ENCODE measurements at places on chromosomes 16 and 17. TPM values are rescaled to one million over a fixed set of nuclear protein-coding genes. Genes with fewer than 3 reads are reported as not detected.
A peak's percentile ranks its signal among the peaks of the same experiment; 100 is the strongest.

NTN1 gene
- 0.03 TPM for total RNA-seq

GRCh38 chr17:79935197-79935885 lies 96.1 kb upstream of the CBX4 start:
- DNase-seq, result no peak

SHCBP1 gene
- total RNA-seq, result 15.5 TPM

GPRC5C gene
- 149 TPM for total RNA-seq

DNA sequence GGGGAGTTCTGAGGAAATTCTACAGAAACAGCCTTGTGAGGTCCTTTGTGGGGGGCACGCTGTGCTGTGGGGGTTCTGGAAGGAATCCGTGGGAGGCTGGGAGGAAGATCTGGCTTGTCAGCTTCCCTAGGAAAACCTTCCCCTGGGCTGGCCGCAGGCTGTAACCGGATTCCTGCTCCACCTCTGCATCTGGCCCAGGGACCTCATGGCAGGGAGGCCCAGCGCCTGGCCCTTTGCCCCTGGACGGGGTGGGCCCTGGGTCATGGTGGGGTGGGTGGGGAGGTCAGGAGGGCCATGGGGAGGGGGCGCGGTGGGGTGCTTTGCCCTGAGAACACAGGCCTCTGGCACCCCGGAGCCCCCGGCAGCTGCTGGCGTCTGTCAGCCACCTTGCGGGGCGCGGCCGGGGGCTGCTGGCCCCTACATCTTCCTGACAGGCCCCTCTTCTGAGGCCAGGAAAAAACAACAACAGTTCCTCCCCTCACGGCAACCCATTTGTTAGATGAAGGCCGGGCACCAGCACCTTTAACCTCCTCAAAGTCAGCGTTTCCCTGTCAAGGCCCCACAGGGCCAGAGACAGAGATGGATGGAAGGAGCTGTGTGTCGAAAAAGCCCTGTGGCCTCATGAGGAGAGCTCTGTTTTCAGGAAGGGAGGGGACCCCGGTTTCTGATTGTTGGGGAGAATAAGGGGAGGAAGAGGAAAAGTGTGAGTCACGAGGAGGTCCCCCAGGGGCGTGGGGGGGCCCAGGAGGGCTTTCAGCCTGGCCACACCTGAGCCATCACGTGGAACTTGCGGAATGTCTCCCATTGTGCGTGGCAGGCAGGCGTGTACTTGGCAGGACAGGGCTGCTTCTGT lies 3.6 kb upstream of the MEOX1 start:
- DNase-seq, result no peak

DNA sequence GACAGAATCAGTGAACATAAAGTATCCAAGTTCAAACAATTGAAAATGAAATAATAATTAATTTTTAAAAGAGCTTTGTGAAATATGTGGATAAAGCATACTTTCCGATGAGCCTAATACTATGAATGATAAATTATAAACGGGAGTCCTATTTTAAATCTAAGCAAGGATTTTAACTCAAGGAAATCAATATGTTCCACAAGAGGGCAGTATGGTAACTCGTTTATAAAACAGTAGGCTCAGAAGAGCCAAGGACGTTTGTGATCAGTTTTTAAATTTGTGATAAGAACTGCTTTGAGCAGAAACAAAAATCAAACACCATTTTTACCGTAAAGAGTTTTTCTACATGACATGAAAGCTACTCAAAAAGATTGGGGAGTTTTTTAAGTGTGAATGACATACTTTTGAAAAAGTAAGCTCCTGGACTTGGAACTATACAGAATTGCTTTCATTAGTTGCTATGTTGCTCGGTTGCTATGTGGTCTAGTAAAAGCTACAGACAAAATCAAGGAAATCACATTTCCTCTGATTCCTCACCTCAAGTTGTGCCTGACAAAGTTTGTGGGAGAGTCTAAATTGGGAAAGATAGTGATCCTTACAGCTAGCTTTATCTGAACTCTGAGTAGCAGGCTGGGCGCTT lies 11.8 kb upstream of the TEKT1 start:
- peak; percentile 53 for DNase-seq

DHX40 gene
- 18.5 TPM for total RNA-seq

GRCh38 chr17:19706791-19707727 lies 9.3 kb downstream of the SLC47A2 start:
- no peak for DNase-seq

GFAP gene
- 0.46 TPM for total RNA-seq

DNA sequence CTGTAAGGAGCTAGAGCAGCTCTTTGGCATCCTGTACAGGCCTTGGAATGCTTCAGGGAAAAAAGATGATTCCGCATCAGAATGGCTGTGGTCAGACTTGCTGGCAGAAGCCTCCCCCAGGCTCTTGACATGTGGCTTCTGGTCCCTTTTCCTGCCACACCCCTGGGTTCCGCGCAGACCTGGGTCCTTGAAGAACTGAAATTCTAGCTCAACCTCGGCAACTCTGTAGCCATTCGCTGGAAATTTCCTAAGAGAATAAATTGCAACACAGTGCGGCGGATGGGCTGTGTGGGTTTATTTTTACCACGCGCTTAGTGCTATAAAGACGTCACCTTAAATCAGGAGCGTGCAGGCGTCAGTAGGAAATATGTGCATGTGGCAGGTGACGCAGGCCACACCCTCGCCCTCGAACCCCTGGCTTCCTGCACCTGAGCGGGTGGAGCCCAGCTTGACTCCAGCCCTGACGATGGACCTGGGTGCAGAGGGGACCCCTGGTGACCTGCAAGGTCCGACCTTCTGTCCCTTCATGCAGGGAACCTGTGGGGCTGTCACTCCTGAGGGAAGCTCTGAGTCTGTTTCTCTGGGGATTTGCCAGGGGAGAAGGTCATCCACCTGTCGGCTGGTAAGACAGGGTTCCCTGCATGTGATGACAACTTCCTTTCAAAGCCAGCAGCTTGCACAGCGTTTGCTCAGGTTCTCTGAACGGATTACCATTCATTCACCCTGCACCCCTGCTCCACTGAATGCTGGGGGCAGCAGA lies 46.3 kb downstream of the METRNL start:
- no peak for DNase-seq

ACSM3 gene
- total RNA-seq, result 19.2 TPM

KRTAP4-9 gene
- not detected for total RNA-seq

DNA sequence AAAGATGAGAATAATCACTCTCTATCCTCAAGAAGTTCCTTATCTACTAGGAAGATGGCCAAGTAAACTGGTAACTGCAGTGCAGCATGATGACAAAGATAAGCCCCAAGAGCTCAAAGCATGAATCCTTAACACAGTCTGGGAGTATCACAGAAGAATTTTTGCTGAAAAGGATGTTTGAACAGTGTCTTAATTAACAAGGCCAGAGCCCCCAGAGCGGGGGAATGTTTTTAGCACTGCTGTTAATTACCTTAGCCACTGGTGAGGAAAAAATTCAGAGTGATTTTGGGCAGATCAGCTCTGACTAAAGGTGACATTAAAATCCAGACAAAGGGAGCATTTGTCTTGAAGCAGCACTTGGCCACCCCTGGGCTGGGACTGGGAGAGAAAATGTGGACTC lies 30.1 kb downstream of the ADAMTS18 start:
- no peak for DNase-seq

DNA sequence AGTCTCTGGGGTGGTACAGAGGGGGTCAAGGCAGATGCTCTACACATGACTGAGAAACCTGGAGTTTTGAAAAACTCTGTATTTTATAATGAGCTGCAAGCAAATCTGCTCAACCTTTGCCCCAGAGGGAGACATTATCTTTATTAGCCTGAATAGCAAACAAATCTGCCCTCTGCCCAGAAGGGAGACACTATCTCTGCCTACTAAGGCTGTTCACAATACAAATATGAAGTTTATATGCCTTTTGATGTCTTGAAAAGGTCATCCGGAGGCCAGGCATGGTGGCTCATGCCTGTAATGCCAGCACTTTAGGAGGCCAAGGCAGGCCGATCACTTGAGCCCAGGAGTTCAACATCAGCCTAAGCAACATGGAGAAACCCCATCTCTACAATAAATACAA lies 11.0 kb upstream of the XYLT1 start:
- peak; percentile 45 for DNase-seq

DNA sequence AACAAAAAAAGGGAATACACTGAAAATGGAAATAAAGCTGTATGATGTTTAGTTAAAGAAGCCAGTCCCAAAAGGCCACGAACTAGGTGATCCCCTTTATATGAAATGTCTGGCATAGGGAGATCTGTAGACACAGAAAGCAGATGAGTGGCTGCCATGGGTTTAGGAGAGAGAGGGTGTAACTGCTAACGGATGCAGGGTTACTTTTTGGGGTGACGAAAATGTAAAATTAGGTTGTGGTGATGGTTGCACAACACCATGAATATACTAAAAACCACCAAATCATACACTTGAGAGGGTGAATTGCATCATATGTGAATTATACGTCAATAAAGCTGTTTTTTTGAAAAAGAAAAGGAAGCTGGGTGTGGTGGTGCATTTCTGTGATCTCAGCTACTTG lies 99.6 kb downstream of the ADCY9 start:
- DNase-seq, result no peak

PABPN1L gene
- not detected for total RNA-seq

CCL3 gene
- not detected for total RNA-seq

GRCh38 chr17:21164216-21164615 lies 37.5 kb downstream of the DHRS7B start:
- no peak for DNase-seq

TAC4 gene
- not detected for total RNA-seq

DNA sequence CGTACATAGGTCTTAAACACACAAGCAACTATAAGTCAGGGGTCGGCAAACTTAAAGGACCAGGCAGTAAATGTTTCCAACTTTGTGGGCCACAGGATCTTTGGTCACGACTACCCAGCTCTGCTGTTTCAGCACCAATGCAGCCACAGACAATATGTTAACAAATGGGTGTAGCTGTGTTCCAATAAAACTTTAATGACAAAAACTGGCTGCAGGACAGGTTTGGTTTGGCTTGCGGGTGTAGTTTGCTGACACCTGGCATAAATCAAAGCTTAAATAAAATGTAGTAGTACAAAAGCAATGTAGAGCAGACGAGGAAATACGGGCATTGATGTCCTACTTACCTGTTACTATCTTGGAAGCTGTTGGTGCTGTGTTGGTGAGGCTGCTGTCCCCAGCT lies 84.7 kb downstream of the SLC5A11 start:
- peak; percentile 32 for DNase-seq

PYCARD gene
- 118 TPM for total RNA-seq

DNA sequence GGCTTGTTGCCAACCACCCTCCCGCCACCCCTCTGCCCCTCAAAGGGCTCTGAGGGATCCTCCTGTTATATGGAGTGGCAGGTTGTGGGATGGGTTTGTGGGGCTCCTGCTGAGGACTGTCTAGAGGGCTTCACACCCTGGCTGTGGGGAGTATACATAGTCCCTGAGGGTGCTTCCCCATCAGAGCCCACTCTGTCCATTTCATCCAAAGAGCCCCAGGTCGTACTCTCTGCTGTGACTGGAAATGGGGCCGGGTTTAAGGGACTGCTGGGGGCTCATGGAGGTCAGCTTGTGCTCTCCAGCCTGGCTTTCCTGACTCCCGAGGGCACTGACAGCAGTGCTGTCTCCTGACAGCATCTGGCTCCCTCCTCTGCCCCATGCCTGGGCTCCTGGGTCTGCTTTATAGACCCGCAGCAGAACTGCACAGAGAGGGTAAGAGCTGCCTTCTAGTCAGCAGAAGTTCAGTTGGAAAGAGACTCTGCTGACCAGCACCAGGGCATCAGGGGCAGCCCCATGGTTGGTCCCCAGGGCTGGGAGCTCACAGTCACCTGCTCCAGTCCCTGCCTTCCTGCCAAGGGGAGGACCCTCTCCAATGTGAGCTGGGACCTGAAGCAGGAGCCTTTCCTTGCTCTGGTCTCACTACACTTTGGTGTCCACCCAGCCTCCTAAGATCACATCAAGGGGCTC lies 17.8 kb upstream of the TNS4 start:
- peak; percentile 16 for DNase-seq

ZNF594 gene
- total RNA-seq, result 7.4 TPM

- DNase-seq, result no peak
Observed at GRCh38 chr17:5110816-5111215, 862 bp downstream of the ZNF232 start.

AIPL1 gene
- not detected for total RNA-seq

- no peak for DNase-seq
Observed at GRCh38 chr17:8476741-8477140, 41.1 kb downstream of the NDEL1 start.

DNA sequence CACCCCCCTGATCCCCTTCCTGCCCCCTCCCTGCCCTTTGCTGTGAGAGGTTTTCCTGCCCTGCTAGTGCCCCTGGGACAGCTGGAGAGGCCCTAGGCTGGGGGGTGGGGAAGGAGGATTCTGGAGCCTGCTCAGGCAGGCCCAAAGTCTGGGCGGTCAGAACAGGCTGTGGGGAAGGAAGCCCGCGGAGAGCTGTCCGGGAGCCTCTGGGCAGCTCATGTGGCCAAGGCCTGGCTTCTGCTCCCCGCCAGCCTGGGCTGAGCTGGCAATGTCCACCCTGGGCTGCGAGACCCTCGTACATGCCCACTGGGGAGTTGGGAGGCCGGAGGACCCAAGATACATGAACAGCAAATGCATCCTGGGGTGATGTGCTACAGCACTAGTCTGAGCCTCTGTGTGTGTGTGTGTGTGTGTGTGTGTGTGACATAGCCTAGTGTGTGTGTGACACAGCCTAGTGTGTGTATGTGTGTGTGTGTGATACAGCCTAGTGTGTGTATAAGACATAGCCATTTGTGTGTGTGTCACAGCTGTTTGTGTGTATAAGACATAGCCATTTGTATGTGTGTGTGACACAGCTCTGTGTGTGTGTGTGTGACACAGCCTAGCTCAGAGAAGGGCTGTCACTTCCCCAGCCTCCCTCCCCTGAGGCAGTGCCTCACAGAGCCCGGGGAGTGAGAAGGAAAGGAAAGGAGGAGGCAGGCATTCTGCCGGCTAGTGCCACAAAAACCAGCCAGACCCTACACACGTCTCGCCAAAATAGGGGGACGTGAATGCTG lies 201.4 kb upstream of the CIBAR2 start:
- DNase-seq, result no peak

RNF166 gene
- total RNA-seq, result 44.6 TPM

GRCh38 chr16:85752511-85753420 lies 1.9 kb upstream of the C16orf74 start:
- DNase-seq, result no peak

SLFN14 gene
- total RNA-seq, result not detected

DNA sequence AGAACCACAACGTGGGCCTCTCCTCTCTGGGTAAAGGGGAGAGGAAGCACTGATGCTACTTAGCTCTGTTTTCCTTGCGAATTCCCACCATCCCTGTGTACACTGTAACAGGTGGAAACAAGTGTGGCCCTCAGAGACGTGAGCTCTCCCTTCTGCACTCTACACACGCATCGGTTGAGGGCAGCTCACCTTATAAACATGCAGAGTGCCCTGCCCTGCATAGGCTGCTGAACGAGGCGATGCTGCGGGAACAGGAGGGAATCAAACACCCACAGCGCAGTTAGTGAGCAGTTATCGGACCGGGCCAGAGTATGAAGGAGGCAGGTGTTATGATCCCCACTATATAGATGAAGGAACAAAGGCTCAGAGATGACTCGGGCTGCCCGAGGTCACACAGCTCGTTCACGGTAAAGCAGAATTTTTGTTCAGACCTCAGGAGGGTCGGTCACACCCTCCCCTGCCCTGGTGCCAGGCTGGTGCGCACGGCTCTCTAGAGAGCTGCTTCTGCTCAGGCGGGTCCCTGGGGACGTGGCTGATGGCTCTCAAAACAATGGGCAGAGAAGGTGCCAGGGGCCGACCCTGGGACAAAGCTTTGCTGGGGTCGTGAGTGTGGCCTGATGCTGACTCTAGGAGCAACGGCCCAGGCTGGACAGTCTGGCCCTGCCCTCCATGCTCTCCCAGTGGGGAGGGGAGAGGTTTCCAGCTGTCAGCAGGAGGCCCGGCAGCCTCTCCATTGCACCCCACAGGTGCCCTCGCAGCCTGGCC lies 68.5 kb downstream of the RPH3AL start:
- no peak for DNase-seq

ZNF768 gene
- 47.1 TPM for total RNA-seq

- DNase-seq, result no peak
Observed at GRCh38 chr17:3759597-3760216, 36.0 kb downstream of the HASPIN start.

Data from HT-29 (cell line).